ENCODE measurements at places on chromosomes 4 and X.

DNA sequence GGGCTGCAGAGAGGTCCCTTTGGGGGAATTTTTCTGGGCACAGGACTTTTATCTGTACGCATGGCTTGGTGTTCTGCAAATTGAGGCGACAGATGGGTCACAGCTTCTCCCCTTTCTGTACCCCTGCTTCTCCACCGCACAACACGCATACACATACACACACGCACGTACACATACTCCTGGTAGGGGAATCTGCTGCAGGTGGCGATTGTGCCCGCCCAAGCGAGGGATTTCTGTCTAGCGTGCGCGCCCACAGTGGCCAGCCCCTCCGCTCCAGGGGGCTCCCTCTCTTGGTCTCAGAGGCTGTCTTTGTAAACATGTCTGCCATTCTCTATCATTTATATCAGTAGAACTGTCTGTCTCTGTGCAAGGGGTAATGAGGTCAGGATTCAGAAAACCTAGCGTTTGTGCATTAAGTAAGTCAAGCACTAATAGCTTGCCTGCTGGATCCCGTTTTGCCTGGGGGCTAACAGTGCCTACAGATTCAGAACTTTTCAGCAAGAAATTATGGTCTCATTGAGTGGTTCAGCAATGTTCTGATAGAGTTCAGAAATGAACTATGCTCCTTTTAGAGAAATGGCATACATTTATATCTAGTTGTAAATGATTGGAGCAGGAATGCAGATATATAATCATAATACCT, 2.2 kb downstream of the GRID2 start:
- DNase-seq: peak; percentile 69

- DNase-seq: no peak
These were observed 46.1 kb downstream of the IGFBP7 start for GRCh38 chr4:57064120-57064519.

GRCh38 chrX:20016616-20016945, 25.7 kb upstream of the BCLAF3 start:
- DNase-seq: no peak

GRCh38 chr4:26692014-26692726, 108.3 kb downstream of the TBC1D19 start:
- no peak for DNase-seq

DNA sequence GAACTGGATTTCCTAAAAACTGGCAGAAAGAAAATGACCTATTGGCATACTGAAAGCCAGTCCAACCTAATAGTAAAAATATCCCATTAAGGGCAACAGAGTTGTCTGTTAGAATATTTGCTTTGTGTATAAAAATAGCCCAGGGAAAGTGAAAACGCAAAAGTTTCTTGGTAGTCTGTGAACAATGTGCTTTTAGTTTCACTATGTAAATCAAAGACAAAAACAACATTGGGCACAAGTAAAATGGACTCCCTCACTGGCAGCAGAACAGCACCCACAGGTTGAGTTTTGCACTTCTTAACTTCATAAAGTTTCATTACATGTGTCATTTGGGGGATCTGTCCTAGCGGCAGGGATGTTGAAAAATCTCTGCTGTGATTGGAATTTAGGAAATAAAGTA, 4.3 kb upstream of the FGG start:
- DNase-seq: no peak

DNA sequence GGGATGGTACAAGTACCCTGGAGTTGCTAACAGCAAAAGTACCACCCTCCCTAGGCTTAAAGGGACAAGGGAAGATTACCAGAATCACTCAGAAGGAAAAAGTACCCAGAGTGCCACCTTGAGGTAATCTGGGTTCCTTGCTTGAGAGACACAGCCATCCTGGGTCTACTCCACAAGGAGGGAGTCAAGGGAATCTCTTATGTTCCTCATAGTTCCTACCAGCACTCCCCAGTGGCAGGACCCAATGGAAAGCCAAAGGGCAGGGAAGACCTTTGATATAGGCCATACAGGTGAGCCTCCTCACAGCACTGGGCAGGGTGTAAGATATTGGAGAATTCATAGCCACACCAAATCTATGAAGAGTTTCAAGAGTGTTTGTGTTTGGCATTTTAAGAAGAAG, 5.7 kb downstream of the IL2 start:
- DNase-seq: no peak

GRCh38 chrX:151099001-151099400, 77.4 kb upstream of the GPR50 start:
- no peak for DNase-seq

- DNase-seq: no peak
These were observed 379.4 kb downstream of the FBXW7 start for GRCh38 chr4:152156442-152156841.

GRCh38 chr4:168131196-168131595, 38.9 kb downstream of the ANXA10 start:
- no peak for DNase-seq

DNA sequence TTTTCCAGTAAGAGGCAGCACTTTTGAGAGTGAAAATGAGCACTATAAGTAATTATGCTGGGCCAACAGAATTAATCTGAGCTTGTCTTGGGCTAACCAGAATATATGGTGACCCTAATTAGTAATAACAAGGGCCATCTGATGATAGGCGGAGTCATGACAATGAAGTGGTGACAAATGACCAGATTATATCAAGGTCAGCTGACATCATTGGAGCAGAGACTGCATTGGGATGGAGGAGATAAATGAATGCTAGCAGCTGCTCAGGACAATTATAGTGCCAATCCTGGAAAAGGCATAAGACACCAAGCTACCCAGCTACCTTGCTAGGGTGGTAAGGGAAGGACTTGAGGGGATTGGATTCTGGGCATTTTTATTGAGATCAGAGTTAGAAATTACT, 1548.7 kb downstream of the RPA4 start:
- no peak for DNase-seq
